ENCODE measurements at places on chromosomes 16 and 17.

- DNase-seq: no peak
Measured at GRCh38 chr16:53374800-53375199, 59.5 kb upstream of the RBL2 start.

DNA sequence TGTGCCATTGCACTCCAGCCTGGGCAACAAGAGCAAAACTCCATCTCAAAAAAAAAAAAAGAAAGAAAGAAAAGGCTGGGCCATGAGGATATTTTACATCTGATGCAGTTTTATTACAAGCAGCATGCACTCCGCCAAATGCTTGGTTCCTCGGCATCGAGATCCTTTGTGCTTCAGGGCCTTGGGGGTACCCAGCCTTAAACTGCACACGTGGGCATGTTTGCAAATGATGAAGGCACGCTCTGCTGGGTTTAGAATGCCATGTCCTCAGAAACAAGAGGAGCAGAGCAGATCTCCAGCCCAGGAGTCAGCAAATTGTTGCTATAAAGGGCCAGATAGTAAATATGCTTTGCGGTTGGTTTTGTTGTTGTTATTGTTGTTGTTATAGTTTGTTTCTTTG is 153.2 kb downstream of the KATNIP start:
- DNase-seq: no peak

GRCh38 chr16:56657555-56658326 is at the start of gene MT1F:
Gene MT1F, plus strand, starts transcription at chr16:56657959. Its CDS starts 100 bp downstream, at chr16:56658059.
- peak; percentile 43 for DNase-seq

GRCh38 chr17:44389723-44390202 is 314 bp upstream of the ITGA2B start:
- DNase-seq: no peak

- no peak for DNase-seq
Measured at GRCh38 chr17:79747508-79748294, 17.0 kb downstream of the ENPP7 start.

DNA sequence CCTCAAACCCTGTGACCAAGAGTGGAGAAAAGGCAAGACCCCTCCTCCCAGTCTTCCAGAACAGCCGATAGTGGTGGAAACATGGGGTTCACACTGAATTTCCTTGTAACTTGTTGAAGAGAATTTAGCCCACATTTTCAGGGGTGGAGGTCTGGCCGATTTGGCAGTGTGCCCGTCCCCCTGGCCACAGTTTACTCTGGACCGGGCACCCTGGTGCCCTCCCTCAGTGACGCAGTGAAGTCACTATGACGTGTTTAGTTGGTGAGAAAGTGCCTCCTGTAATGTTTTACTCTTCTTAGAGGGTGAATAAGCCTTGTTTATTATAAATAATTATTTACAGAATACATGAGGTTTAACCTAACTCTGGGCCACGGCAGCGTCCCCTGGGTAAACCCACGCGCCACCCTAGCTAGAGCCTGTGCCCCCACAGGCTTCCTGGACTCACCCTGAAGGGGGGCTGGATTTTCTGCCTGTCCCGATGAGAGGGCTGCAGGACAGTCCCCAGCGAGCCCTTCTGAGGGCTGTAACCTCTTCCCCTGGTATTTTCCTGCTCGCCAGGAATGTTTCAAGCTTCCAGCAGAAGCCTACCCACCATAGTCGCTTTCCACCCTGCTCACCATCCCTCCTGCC is 316.9 kb downstream of the SEC14L1 start:
- DNase-seq: no peak

DNA sequence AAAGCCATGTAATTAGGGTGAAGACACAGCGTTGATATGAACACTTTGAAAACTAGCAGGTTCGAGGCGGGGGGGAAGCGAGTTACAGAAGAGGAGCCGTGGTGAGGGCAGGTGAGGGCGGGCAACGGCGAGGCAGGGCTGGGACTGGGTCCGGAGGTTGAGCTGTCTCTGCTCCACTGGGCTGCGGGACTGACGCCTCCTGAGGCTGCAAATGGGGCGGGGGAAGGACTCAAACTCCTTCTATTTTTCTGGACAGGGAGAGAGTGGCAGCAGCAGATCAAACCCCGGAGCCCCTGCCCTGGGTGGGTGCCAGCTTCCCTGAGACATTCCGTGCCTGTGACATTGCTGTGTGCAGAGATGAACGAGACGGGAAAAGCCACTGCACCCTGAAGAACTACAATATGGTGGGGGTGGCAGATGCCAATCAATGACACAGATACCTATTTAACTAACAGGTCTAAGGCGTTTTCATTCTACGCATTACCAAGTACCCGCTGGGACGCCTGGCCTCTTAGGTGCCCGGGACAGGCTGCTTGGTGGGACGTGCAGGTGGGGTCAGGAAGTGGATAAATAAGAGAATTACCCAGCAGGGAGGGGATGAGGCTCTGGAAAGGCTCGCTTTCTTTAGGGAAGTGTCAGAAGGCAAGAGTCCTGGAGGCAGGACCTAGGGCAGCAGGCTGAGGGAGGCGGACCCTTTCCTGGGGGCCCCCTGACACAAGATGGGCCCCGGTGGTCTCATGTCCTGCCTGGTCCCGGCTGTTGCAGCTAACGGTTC is 30.4 kb downstream of the RPH3AL start:
- DNase-seq: no peak

DNA sequence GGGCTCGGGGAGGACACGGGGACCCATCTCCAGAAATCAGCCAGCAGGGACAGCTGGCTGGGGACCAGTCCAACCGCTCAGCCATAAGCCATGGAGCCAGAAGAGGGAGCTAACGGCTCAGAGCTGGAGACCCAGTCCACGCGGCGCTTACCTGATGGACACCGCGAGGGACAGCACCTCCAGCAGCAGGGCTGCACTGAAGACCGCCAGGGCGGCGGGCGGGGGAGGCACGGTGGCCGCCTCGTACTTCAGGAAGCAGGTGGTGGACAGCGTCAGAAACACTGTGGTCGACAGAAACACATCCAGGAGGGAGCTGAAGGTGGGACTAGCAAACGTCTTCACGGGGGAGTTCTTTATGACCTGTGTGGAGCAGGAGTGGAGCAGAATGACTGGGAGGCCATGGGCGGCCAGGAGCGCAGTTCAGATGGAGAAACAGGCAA is 102.6 kb upstream of the CREBBP start:
- DNase-seq: peak; percentile 4

- no peak for DNase-seq
Measured at GRCh38 chr17:75163074-75163473, 8.8 kb upstream of the JPT1 start.

DNA sequence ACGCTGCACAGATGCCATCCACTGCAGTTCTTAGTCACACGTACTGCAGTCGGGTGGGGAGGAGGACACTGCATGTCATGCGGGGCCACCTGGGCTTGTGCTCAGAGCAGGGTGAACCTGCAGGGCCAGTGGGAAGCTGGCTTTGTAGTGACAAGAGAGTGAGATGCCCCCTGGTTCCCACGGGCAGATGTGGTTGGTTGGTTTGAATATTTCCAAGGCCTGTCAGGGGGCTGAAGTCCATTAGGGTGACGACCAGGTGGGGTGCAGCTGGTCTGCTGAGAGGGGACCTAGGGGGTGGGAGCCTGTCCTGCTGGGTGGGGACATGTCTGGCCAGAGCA is 14.3 kb downstream of the ZNF213 start:
- no peak for DNase-seq

DNA sequence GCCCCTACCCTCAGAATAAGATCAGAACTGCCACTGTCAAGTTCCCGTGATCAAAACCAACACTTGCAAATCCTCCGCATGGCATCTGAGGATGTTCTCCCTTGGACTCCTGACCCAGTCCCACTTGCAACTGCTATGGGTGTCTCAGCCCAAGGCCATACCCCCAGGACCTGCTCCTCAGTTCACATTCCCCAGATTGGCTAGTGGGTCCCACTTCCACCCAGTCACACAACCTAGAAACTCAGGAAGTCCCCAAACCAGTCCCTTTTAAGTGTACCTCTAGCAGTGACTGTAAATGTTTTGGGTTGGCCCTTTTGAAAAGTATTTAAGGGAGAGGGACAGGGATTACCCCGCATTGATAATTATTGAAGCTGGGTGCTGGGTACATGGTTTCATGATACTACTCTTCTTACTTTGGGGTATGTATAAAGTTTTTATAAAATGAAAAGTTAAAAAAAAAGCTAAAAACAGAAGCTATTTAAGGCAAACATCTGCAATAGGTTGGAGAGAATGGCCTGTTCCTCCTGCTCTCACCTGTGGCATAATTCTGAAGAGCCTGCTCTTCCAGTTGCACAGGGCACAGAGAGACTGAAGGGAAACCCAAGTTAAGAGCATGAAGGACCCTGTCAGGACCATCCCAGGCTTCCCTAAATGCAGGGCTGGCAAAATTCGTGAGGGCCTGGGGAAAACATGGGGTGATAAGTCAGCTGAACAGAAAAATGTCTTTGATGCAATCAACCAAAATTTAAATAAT is 42.5 kb downstream of the ERN1 start:
- no peak for DNase-seq

DNA sequence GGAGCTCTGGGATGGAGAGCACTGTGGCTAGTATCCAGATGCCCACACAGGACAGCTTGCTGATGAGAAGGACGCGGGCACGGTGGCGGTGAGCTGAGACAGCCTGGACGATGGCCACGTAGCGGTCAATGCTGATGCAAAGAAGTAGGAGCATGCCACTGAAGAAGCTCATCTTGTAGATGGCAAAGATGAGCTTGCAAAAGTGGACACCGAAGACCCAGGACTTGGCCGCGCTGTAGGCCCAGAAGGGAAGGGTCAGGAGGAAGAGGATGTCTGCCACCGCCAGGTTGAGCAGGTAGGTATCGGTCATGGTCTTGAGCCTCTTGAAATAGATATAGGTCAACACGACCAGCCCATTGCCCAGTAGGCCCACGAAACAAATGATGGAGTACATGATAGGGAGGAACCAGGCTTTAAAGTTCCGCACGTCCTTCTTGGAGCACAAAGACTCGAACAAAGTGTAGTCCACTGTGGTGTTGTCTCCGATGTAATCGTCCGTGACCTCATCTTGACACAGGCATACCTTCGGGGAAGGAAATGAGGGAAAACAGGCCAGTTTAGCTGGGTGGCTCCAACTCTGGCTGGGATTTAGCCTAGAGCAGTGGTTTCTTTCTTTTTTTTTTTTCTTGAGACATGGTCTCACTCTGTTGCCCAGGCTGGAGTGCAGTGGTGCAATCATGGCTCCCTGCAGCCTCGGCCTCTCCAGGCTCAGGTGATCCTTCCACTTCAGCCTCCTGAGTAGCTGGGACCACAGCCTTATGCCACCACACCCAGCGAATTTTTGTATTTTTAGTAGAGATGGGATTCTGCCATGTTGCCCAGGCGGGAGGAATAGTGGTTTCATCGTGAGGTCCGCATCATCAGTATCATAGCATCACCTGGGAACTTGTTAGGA is 9.7 kb downstream of the CCR7 start:
- no peak for DNase-seq

DNA sequence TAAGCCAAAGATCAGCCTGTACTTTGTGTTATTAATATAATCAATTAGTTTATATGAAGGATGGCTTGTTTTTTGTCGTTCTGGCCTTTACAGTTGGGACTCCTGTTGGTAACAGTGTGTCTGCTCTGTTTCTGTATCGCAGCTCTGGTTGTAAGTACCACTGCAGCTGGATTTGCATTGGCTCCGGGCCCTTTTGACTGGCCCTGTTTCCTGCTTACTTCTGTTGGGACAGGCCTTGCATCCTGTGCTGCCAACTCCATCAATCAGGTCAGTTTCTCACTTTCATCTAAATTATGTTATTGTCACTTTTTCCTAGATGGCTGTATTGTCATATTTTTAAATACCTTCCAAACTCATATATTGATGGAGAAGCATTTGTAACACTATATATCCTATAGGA is 32.7 kb downstream of the COX10 start:
- DNase-seq: no peak

GRCh38 chr17:78739331-78739931 is 42.6 kb downstream of the CYTH1 start:
- DNase-seq: no peak

DNA sequence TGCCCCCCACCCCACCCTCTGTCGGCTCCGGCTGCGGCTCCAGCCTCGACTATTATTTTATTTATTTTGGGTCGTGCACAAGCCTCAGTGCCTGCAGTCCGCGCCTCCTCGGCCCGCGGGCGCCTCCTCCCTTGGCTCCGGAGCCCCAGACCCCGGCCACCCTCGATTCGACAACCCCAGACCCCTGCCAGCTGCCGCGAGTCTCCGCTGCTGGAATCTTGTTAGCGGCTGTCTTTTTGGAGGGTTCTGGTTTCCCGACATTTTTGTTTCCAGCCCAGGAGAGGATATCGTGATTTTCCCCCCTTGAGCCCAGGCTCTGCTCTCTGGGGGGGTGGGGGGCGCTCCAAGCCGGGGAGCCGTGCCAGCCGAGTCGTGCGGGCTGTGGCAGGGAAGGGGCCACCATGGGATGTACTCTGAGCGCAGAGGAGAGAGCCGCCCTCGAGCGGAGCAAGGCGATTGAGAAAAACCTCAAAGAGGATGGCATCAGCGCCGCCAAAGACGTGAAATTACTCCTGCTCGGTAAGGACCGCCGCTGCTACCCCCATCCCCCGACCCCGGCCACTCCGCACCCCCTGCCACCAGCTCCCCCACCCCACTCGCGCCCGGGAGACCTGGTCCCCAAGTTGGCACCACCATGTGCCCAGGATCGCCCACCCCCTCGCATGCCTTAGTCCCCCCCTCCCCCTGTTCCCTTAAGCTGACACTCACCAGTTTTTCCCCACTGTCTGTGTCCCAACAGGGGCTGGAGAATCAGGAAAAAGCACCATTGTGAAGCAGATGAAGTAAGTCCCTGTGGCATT is 746 bp downstream of the GNAO1 start:
- DNase-seq: no peak

DNA sequence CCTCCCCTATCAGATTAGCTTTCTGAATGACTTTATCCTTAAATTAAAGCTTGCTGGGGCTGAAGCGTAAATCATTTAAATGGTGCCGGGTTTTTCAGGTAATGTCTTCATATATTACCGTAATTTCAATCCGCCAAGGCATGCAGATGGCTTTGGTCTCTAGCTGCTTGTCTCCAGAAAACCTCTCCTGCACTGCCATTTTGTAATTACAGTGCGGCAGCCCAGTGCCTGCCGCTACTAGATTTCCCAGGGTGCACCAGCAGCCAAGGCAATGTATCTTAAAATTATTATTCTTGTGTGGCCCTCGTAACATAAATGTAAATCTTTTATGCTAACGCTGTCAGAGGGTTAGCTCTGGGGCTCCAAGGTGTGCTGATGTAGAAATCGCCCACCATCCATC is 208.5 kb downstream of the TMEM114 start:
- DNase-seq: no peak

- no peak for DNase-seq
Measured at GRCh38 chr16:71429581-71429980, 12.3 kb downstream of the TLE7 start.

All from cerebellar nuclear complex (tissue), 1 donor.